ENCODE measurements at places on chromosomes 1 and 21. TPM values are rescaled to one million over a fixed set of nuclear protein-coding genes. Genes with fewer than 3 reads are reported as not detected.

Gene ILDR2
- polyA plus RNA-seq = 0.08 TPM

Gene DNASE2B
- polyA plus RNA-seq = 0.31 TPM

Gene DNAJC28
- polyA plus RNA-seq = 6.8 TPM

Gene DMRTA2
- polyA plus RNA-seq = 0.07 TPM
